ENCODE measurements at places on chromosomes 11 and 22.

DNA sequence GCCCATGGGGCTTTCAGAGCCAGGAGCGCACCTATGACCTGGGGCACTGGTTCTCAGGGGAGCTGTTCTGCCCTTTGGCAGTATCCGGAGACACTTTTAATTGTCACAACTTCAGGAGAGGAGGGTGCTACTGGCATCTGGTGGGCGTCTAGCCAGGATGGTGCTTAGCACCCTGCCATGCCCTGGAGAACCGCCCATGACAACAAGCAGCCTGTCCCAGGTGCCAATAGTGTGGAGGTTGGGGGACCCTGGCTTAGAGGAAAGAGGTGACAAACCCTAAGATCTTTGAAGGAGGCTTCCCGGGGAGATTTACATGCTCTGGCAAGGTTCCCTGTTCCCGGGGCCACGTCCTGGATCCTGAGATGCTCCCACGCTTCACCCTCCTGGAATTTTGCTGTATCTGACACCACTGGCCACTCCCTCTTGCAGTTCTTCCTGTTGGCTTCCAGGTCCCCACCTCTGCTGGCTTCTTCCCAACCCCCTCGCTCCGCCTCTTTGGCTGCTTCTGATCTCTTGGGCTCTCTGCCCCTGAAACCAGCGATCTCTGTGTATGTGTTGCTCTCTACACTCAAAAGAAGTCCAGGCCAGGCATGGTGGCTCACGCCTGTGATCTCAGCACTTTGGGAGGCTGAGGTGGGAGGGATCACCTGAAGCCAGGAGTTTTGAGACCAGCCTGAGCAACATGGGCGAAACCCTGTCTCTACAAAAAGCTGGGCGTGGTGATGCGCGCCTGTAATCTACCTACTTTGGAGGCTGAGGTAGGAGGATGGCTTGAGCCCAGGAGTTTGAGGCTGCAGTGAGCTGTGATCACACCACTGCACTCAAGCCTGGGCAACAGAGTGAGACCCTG lies 31.1 kb downstream of the FADS3 start:
- DNase-seq, result no peak

DNA sequence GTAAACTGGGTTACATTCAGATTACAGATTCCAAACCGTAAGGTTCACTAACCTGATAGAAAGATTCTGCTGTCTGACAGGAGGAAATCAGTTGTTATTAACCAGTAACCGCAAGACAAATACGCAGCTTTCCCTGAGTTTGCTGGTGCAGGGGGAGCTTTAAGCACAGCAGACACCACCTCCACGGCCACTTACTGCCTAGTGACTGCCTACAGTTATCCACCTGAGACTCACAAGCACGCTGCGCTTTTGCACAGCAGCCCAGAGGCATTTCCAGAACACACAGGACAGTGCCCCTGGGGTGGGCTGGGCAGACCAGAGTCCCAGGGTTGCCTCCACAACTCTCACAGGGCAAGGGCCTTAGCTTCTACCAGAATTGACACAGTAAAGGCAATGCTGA lies 90.9 kb downstream of the CTTN start:
- no peak for DNase-seq

GRCh38 chr11:23540101-23540561 lies 679.9 kb upstream of the CCDC179 start:
- no peak for DNase-seq

DNA sequence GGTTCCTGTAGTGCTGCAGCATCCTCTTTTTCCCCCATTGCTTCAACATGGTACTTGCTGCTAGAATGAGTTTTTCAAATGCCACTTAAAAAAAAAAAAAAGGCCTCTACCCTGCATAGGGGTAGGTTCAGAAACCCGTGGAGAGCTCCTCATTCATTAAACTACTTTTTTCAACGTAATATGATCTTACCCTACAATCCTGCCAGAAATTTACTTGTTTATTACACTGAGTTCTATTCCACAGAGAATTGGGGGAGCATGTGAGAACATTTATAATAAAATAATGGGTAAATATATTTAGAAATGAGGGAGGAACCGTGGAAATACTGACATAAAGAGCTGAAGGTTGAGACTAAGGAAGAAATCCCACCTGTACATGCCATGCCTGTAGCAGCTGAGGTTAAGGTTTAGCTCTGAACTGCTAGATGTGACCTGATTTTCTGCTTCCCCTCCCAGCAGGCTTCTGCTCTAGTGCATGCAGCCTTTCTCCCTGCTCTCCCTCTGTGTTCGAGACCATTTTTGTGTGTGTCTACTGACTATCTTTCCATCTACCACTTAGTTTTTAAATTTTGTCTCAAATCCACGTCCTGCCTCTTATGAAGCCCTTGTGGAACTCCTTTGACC lies 225.7 kb downstream of the DDX10 start:
- no peak for DNase-seq

GRCh38 chr11:116855413-116855812 lies 18.0 kb upstream of the APOA1 start:
- no peak for DNase-seq

DNA sequence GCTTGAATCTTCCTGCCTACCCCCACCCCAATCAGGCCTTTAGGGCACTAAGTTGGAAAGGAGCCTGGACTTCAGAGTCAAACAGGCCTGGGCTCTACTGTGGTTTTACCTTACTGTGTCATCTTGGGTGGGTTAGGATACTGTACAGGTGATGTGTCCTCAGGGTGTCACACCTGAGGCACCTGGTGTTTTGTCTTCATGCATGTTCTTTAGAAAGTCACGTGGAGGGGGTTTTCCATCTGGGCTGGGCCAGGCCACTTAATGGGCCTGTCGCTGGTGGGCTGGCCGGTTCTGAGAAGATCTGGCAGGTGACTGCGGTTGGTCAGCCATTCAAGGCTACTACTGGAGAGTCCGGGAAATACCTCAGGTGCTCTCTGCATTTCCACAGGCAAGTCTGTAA lies 92.6 kb downstream of the SWAP70 start:
- DNase-seq, result no peak

DNA sequence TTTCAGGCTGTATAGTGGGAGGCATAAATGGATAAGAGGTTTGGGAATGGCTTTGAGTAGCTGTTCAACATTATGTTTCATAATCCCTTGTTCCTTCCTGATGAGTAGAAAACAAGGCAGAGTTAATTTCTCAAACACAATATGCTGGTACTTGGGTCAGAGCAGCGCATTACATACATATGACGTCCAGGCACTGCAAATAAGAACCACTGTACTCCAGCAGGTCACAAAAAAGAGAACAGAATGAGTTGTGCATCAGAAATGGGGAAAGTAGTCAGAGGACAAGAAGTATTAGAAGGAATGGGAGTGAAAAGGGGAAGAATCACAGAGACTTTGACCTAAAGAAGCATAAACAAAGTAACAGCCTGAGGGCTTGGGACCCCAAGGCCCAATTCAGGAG lies 44.0 kb upstream of the RDX start:
- no peak for DNase-seq

GRCh38 chr11:105878510-105878909 lies 143.5 kb downstream of the MSANTD4 start:
- no peak for DNase-seq

DNA sequence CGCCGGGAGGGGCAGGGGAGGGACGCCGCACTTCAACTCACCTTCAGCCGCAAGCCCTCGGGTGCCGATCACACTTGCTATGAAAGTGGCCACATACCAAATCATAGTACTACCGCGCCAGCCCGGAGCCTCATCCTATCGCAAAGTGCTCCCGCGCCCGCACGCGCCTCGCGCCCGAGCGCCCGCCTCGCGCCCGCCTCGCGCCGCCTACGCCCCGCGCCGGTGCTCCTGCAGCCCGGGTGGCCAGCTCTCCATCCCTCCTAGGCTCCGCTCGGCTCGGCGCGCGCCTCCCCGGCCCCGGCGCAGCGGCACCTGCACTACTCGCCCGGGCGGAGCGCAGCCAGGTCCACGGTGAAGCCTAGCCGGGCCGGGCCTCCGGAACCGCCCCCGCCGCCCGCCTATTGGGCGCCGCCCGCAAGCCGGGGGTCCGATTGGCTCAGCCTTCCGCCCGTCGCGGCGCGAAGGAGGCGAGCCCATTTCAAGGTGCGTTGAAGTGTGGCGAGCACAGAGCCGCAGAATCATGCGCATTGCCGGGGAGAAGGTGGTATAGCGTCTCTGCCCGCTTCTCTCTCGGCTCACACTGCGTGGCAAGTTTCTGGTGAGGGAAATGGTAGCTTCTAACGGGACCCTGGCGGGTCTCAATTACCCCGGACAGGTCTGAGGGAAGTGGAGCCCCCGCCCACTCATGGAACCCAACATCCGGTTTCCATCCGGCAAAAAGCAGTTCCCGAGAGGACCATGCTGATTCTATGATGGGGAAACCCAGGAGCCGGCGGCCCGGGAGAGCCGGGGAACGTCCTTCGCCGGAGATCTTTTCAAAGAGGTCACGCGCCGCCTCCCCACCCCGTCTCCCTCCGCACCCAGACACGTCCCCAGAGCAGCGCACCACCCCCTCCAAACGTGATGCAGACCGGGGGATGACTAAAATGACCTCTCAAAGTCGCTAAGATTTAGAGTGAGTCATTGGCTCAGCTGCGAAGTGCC lies at the start of gene IGSF9B:
IGSF9B (minus strand) TSS at position 319 of the 984 bp plus-strand sequence; CDS start at position 105, 214 bp downstream.
- DNase-seq, result peak; percentile 90

DNA sequence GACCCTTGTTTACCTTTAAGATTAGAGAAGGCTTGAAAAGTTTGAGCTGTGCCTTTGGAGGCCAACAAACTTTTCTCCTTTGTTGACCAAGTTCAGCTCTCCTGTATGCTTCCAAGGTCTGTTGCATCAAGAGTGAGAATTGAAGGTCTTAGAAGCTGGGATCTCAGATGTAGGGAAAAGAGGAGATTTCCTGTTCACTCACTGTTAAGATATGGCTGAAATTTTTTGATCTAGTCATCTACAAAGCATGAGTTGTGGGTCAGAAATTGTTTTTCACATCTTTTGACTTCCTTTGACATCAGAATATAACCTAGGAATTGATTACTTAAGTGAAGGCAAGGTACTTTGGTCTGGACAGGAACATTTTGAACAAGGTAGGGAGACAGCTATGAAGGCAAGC lies 12.1 kb downstream of the OR51B4 start:
- DNase-seq, result no peak

GRCh38 chr11:8832571-8833260 lies 78.3 kb upstream of the AKIP1 start:
- DNase-seq, result no peak

DNA sequence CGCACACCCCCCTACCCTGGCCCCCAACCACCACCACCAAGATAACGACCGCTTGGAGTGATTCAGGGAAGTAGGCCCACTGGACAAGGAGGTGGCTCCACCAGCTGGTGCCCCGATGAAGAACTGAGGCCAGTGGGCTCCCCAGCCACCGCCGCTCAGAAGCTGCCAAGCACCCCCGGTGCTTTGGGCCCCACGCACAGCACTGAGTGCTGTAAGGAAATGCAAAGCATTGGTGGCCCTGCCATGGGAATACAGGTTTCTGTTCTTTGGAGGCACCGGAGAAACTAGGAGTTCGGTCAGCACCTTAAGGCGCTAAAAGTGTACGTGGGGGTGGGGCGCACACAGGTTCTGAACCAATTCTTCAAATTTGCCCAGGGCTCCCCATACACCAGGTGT lies 664 bp upstream of the PRSS23 start:
- no peak for DNase-seq

GRCh38 chr11:110679323-110679975 lies 32.8 kb downstream of the ARHGAP20 start:
- no peak for DNase-seq

- DNase-seq, result no peak
These were observed 268.5 kb downstream of the TTC28 start for GRCh38 chr22:28411125-28411524.

- no peak for DNase-seq
These were observed 81.4 kb downstream of the CDKN1C start for GRCh38 chr11:2804189-2804588.

DNA sequence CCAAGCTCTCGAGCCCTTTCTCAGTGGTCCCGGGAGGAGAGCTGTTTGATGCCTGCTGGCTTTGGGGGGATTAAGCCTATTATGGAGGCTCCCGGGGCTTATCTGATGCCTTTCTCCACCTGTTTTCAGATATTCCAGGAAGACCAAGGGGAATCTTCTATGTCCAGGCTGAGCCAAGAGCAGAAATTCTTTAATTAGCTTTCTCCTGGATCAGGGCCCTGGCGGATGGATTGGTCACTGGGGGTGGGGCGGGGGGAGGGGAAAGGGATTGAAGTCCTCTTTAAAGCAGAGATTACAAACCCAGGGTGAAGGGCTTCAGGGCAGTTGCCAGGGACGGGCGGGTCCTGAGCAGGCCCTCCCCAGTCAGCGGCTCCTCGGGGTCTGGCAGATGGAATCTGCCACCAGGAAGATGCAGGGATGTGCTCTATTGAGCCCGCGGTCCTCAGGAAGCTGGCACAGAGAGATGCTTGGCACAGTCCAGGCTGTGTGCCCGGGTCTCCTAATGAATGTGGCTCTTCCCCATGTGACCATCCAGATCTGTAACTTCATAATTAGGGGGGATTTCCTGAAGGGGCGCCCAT lies 33.6 kb downstream of the MACROD1 start:
- DNase-seq, result no peak

DNA sequence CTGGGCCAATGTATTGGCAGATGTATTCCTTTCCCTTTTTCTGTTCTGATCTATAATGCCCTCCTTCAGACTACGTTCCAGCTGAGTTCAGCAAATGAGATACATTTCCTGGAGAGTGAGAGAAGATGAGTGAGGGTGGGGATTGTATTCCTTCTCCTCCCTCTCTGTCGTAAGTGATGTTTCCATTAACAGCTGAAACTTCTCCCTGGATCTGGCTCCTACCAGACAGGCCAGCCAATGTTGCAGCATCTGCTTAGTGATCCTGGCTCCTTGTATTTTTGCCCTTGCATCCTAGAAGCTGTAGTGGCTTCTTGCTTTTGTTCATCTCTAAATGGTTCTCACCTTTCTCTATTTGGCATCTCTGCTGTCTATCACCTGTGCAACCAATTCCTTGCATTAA lies 48.2 kb upstream of the MTMR2 start:
- DNase-seq, result no peak

- DNase-seq, result no peak
These were observed 302.8 kb upstream of the NCAM1 start for GRCh38 chr11:112658431-112658878.

DNA sequence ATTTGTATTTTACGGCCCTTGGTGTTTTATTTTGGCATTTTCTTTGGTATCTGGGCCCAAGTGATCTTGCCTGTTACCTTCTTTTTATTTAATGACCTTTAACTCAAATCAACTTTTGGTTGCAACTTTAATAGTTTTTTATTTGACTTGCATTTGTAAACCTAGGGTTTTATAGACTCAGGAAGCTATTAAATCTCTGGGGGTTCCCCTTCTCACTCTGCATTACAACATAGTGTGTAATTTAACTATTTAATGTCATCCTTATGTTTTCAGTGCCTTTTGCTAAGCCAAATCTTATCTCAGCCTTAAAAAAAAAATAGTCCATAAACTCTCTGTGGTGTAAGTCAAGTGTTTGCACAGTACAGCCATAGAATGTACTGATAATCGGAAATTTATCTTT lies 3.4 kb downstream of the FJX1 start:
- DNase-seq, result no peak

- peak; percentile 42 for DNase-seq
These were observed 5.6 kb upstream of the SH3BP1 start for GRCh38 chr22:37633625-37634416.

Measured in central memory CD4-positive, alpha-beta T cell (primary cell).